ENCODE measurements at places on chromosomes 12 and 14.
A peak's percentile ranks its signal among the peaks of the same experiment; 100 is the strongest.

GRCh38 chr12:48001505-48002413 is 2.5 kb downstream of the COL2A1 start:
- peak; percentile 37 for DNase-seq

DNA sequence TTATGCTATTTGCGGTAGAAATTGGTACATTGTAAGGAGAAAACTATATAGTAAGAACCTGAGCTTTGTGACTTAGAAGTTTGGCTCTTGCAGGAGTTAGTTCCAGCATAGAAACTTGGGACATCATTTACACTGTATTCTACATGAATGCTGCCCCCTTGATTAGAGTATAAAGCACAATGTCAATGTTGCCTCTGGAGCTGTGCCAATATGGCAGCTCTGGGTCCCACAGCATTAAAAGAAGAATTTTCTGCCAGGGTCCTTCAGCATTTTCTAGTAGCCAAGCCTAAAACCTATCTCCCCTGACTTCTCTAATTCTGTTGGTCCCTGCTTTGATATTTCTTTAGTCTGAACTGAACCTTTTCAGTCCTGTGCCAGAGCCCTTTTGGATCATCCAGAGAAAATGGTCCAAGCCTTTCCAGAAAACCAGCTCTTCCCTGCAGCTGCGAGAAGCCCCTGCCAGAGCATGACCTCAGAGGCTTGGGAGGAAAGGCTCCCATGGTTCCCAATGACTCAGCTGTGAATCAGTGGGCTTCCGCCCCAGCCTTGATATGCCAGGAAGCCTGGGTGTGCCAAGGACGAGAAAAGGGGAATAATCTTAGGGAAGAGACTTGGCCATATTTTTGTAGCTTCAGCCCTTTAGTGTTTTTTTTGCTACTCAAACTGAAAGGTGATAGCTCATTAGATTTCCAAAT is 43.2 kb downstream of the PLEKHG7 start:
- no peak for DNase-seq

DNA sequence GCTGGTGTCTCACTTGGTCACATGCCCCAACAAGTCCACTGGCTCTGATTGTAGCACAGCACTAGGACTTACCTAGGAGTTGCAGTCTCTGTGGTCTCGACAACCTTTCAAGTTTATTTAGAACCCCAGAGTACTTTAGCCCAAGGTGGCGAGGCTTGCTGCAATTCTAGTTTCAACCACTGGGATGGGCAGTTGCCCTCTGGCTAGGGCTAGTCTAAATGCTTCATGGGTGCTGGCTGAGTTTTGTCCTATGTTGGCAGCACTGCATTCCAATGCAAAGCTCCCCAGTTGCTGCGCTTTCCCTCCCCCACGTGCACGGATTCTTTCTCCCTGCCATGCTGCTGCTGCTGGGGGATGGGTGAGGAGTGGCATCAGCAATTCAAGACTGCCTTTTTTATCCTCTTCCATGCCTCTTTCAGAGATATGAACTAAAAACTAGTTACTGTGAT is 207.9 kb downstream of the SYNE2 start:
- DNase-seq, result peak; percentile 44

GRCh38 chr14:74195623-74196022 is 43.6 kb upstream of the VSX2 start:
- no peak for DNase-seq

DNA sequence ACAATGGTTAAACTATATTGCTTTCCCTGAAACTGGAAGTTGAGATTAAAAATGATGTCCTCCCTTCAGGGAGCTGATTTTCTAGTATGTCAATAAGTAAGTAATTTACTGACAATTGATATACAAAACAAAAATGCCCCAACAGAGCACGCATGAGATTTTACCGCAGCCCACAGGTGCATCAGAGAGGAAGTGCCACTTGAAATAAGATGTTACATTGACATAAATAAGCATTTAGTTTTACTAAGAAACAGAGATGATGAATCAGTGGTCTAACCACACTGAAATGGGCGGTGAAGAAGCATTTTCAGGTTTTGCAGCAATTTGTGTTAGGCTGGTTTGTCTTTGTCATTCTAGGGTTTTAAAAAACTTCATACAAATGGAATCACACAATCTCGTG is 8.8 kb upstream of the CLECL1 start:
- peak; percentile 49 for DNase-seq

- peak; percentile 53 for DNase-seq
Measured at GRCh38 chr12:50401500-50402081, 906 bp downstream of the LARP4 start.

DNA sequence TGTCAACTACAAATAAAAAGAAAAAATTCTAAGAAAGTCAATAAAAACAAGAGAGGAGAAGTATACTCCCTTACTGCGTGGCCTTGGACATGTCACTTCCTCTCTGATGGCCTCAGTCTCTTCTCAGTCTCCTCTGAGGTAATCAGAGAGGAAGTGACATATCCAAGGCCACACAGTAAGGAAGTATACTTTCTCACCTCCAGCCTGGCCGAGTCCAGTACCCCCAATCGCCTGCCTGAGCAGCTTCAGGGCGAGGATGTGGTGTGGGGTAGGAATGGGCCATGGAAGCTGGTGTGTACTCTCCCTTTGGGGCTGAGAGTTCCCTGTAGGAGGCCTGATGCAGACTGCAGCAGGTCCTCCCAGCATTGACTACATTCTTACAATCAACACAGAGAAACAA is 15.8 kb downstream of the VDR start:
- DNase-seq, result peak; percentile 79

GRCh38 chr14:99887407-99887806 is 94.2 kb downstream of the EML1 start:
- no peak for DNase-seq

DNA sequence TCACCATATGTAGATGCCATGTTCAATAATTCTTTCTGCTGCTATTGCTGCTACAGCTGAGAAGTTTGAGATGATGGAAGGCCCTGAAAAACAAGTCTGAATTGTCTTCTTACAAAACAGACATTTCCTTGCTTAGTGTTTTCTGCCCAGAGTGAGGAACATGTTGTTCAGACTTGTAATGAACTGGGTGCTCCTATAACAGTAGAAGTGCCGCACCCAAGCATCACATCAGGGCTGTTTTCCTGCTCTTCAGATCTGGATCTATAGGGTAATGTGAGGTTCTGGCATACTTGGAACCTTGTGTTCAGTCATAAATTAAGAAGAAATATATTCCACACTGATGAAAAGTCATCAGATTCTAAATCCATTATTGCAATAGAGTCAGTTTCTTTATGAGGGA is 171.9 kb upstream of the DIO2 start:
- DNase-seq, result no peak

DNA sequence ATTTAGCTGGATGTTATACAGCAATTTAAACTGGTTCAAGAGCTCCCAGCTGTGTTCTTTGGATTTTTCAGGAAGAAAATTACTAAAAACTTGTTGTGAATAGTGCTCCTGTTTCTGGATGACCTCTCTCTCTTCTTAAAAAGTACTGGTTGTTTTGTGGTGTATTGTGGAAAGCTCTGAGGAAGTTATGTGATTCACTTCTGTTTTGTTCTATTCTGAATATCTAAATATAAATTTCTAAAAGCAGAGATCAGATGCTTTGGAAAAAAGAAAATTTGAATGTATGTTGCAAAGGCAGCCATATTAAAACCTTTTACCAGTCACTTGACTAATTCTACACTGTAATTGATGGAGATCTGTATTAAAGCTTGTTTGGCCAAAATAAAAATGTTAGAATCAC is 3.4 kb upstream of the C3AR1 start:
- DNase-seq, result no peak

- DNase-seq, result no peak
Measured at GRCh38 chr12:52602552-52602951, 1.3 kb upstream of the KRT72 start.

DNA sequence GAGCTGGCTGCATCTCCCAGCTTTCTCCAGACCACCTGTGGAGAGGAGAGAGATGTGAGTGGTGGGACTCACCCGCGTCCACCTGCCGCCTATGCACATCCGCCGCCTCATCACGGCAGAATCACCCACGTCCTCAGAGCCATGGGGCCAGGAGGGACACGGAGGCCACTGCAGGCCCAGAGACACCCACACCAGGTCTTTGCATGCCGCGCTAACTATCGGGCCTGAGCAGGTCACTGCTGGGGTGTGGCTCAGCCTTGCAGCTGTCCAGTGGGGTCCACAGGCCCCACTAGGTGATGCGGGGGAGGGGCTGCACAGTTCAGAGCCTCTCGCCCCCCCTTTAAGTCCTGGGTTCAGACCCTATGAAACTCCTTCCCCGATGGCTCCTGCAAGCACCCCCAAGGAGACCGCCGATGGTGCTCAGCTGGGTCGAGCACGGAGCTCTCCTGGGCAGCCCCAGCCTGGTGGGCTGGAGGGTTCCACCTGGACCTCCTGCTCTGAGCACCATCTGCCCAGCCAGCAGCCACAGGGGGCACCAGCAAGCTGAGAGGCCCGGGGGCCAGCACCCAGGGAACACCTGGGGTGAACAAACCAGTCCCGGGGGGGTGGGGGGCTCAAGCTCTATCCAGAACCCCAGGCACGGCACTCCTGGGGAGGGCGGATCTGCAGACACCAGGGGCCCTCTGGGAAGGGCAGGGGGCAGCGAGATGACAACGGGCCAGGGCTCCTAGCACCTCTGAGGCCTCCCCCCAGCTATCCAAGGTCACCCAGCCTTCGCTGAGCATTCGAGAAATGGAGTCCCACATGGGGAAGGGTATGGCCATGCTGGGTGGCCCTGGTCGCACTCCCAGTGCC is 34.3 kb downstream of the CCNK start:
- no peak for DNase-seq

DNA sequence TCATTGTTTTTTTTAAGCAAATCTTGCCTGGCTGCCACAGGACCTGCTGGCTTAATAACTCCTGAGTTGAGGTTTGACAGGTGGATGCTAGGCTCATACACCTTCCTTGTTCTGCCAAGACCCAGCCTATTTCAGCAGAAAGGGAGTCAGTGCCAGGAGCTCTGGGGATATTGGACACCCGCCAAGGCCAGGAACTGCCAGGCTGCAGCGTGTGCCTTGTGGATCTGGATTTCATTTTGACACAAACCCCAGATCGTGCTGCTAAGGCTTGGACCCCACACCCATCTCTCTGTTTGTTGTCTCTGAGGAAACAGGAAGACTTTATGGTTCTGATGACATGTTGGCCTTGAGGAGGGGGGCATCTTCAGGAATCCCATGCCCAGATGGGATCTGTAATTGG is 44.4 kb upstream of the PRIMA1 start:
- DNase-seq, result no peak

GRCh38 chr12:111445726-111446581 is 40.2 kb downstream of the SH2B3 start:
- DNase-seq, result peak; percentile 8

- DNase-seq, result no peak
Measured at GRCh38 chr14:29123017-29123416, 356.4 kb downstream of the FOXG1 start.

DNA sequence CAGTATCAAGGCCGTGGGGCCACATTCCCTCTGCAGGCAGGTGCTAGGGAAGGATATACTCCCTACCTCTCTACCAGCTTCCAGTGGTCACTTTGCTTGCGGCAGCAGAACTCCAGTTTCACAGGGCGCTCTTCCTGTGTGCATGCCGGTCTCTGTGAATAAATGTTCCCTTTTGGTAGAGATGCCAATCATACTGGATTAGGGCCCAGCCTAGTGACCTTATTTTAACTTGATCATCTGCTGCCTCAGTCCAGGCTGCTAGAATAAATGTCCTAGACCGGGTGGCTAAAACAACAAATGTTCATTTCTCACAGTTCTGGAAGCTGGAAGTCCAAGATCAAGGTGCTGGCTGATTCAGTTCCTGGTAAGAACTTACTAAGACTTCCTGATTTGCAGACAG is 198.8 kb upstream of the TMEM132C start:
- no peak for DNase-seq

DNA sequence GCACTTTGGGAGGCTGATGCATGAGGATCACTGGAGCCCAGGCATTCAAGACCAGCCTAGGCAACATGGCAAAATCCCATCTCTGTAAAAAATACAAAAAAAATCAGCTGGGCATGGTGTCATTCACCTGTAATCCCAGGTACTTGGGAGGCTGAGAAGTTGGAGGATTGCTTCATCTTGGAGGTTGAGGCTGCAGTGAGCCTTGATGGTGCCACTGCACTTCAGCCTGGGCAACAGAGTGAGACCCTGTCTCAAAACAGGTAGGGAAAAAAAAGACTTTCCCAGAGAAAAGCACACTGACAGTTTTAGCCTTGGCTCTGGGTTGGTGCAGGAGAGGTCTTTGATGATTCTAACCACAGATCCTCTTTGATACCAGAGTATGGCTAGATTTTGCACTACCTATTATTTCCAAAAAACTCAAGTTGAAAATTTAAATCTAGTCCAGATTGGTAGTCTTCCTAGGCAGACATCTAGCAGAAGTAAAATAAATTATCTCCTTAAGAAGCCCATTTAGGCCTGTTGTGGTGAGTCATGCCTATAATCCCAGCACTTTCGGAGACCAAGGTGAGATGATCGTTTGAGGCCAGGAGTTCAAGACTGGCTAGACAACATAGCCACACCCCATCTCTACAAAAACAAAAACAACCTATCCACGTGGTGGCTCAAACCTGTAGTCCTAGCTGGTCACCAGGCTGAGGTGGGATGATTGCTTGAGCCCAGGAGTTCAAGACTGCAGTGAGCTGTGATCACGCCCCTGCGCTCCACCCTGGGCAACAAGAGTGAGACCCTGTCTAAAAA is 18.6 kb downstream of the LARP4 start:
- DNase-seq, result no peak

- peak; percentile 24 for DNase-seq
Measured at GRCh38 chr12:9870286-9870866, 1.2 kb upstream of the CLEC2B start.

- no peak for DNase-seq
Measured at GRCh38 chr12:74285773-74286172, 251.9 kb upstream of the ATXN7L3B start.

- no peak for DNase-seq
Measured at GRCh38 chr14:21476523-21476924, 235 bp downstream of the RAB2B start.

GRCh38 chr14:77541905-77542304 is 43.3 kb upstream of the ISM2 start:
- no peak for DNase-seq

- DNase-seq, result no peak
Measured at GRCh38 chr14:92563765-92564285, 50.2 kb downstream of the RIN3 start.

GRCh38 chr14:80354860-80355581 is 143.7 kb upstream of the DIO2 start:
- no peak for DNase-seq

- DNase-seq, result peak; percentile 45
Measured at GRCh38 chr12:127964717-127965116, 302.3 kb upstream of the TMEM132C start.

- no peak for DNase-seq
Measured at GRCh38 chr12:79168687-79169086, 304.1 kb downstream of the SYT1 start.

- DNase-seq, result no peak
Measured at GRCh38 chr14:52333823-52334657, 19.9 kb downstream of the PTGER2 start.
